ENCODE measurements at places on chromosomes 5 and 9. TPM values are rescaled to one million over a fixed set of nuclear protein-coding genes. Genes with fewer than 3 reads are reported as not detected.

Gene GPX3
- 1.0 TPM for polyA plus RNA-seq

Gene AMBP
- polyA plus RNA-seq = not detected

Gene IL13
- 0.15 TPM for polyA plus RNA-seq

Gene SLC6A7
- not detected for polyA plus RNA-seq

Measured in GM12878 (cell line).